Epithelial cell of proximal tubule (primary cell): ENCODE measurements at places on chromosomes 1 and 21. TPM values are rescaled to one million over a fixed set of nuclear protein-coding genes. Genes with fewer than 3 reads are reported as not detected.
A peak's percentile ranks its signal among the peaks of the same experiment; 100 is the strongest.

APOBEC4 gene
- not detected in 2 replicates for total RNA-seq

LAX1 gene
- total RNA-seq = 0.06 TPM in 1 of 2 replicates, not detected in the other

NMNAT2 gene
- 0.52 and 0.65 TPM in 2 replicates for total RNA-seq

OR2T11 gene
- total RNA-seq = not detected in 2 replicates

FMO4 gene
- total RNA-seq = 0.52 and 0.58 TPM in 2 replicates

CDC20 gene
- total RNA-seq = 166 and 308 TPM in 2 replicates

ZNF697 gene
- 5.7 and 6.8 TPM in 2 replicates for total RNA-seq

KCNQ4 gene
- total RNA-seq = 1.0 and 2.2 TPM in 2 replicates

S100A7 gene
- not detected in 2 replicates for total RNA-seq

DNA sequence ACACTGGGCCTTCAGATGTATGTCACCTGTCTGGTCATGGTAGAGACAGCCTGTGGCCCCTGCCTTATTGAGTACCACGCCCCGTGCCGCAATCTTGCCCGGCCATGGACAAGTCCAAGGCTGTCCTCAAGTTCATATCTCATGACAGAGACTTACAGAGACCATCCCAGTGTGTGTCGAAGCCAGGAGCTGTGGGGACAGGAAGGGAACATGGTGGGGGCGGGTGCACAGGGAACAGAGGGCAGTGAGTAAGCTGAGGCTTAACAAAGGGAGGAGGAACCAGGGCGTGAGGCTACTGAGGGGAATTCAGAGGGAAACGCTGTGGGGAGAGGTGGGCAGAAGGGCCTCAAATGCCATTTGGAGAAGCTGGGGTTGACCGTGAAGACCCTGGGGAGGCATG lies 75.8 kb downstream of the ALPL start:
- DNase-seq = no peak

DNA sequence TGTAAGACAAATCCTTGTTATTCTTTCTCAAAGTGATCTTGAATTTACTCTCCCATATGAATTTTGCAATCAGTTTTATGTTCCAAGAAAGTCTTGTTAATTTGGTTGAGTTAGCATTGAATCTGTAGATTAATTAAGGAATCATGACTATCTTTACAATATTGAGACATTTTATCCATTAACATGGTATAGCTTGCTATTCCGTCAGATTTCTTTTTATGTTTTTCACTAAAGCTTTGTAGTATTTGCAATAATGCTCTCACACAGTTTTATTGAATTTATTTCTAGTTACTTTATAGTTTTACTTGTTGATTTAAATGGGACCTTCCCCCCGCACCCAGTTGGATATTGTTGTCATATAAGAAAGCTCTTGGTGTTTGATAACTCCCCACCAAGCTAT lies 5.8 kb upstream of the EDARADD start:
- no peak for DNase-seq

DNA sequence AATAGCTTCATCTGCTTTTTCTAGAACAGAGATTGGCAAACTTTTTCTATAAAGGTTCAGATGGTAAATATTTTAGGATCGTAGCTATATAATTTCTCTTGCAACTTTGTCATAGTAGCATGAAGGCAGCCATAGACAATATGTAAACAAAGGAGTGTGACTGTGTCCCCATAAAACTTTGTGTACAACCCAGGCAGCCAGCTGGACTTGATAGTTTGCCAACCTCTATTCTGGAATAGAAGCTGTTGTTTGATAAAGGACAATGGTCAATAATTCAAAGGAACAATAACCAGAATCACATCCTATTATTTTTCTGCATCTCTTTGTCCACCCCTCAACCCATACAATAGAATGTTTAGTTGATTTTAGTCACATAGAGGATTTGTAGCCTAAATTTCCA lies 286.7 kb downstream of the LMX1A start:
- DNase-seq = no peak

DNA sequence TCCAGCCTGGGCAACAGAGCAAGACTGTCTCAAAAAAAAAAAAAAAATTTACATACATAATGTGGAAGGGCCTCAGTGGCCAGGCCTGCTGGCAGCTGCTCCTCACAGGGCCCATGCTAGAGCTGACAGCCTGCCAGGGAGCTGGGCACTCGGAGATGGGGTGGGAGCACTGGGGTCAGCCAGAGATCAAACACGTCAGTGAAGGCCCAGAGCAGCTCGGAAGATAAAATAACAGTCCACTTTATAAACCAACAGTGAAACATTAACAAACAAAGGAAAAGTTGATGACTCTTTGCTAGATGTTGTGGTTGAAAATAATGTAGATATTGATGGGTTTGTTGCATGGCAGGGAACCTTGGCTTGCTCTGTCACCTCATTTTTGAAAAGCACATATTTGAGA lies 42.7 kb downstream of the ATP5PF start:
- peak; percentile 9 for DNase-seq

DNA sequence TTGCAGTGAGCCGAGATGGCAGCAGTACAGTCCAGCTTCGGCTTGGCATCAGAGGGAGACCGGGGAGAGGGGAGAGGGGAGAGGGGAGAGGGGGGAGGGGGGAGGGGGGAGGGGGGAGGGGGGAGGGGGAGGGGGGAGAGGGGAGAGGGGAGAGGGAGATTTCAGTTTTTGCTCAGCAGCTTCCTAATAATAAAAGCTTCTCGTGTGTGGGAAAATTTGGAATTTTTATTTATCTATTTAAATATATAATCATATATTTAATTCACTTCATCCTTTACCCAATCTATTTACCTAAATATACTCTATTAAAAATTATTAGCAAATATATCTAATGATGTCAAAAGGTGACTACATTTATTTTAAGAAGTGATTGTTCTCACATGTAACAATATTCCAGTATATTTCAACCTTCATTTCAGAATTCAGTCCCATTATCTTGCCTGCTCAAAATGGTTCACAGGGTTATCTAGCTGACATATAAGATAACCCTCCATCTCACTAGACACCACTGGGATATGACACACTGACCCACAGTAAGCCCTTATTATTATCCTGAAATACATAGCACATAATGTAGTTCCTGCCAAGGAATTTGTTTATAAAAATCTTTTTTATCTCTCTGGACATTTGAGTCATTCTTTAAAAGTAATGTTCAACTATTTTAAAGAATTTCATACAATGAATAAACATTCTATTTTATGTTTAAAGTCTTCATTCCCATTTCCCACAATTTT lies 105.9 kb downstream of the GPATCH2 start:
- DNase-seq = no peak

DNA sequence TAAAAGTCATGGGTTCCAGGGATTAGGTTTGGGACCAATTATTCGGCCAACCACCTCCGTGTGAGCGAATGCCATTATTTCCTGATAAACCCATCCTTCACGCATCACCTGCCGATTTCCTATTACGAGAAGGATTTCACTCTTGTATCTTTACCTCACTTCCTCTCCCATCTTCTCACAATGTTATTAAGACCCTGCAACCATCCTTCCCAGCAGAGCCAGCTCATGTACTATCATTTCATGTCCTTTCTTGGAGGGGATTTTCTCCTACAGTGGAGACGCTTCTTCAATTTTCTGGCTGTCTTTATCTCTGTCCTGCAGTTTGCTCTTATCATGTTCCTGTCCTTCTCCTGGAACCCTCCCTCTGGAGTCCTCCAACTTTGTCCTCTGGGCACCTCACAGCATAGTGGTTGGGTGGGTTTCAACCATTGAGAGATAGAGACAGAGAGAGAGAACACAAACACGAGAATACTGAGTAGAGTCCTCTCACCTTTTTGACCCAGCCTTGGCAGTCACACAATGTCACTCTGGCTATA lies 192.2 kb downstream of the DYRK1A start:
- no peak for DNase-seq

DNA sequence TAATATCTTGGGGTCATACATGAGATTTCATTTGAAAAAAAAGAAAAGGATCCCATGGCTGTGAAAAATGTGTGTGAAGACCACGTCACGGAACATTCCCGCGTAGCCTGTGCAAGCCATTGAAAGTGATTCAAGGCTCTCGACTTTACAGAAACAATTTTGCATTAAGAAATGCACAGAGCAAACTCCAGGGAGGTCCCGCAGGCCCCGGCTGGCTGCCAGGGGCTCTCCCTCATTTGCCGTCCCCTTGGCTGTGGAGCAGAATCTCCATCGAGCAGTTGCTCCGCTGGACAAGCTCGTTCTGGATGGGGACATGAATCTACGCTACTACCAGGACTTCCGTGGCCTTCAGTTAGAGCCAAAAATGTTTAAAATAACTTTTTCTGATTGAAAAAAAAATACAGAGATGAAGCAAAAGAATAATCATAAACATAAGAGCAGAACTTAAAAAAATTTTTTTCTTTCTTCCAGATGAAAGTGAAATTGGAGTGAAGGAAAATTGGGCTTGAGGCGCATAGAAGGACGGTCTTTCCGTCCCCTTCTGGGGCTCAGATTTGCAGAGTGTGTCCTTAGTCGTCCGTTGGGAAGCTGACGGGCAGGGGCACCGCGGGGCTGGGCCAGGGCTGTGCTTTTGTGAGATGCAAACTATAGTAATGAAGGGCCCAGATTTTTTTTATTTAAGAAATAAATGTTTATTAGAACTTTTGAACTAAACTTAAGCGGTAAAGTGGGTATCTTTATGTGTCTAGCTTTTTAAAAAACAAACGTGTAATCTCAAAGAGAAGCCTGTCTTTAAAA lies 68.1 kb upstream of the ARHGEF16 start:
- DNase-seq = no peak

DNA sequence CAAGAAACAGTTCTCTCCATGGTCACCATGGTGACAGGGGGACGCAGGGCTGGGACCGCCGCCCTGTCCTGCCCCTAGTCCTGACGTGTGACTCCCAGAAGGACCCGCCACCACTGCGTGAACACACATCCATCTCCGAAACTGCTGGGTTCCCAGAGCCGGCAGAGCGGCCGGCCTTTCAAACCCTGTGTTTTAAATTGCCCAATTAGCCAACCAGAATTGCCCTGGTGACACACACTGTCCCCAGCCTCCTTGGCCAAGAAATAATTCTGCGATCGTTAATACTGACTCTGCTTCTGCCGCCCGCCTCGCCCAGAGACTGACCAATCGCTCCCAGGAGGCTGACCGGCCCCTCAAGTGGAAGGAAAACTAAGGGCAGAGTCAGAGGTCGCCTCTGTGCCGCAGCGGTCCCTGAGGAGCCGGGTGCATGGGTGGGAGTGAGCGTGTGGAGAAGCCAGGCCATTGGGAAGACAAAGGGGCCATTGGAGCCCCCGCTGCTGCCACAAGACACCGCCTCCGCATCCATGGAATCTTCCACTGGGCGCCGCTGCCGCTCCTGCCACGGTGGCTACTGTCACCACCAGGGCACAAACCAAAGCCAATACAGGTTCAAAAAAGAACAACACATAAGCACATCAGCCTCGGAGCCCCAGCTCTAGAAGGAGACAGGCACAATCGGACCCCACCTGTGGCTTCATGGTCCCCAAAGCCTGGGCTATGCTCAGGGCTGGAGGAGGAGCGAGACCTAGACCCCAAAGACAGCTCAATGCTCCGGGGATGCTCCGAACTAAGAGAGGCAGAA lies 273.2 kb downstream of the NPHP4 start:
- DNase-seq = no peak

DNA sequence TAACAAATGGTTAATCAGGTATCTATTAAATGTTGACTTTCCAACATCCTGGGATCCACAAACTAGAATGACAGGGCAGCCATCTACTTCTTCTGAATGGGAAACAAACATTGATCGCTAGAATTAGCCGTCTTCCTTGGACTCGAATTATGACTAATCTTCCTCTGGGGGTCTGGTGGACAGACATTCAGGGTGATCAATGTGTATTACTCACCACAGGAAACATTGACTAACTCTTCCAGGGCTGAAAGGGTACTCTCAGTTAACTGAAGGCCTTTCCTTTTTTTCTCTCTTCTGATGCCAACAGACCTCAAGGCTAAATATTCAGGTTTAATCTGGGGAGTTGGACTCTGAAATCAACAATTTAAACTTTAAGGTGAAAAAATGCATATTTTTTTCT lies 9.5 kb downstream of the NOL9 start:
- DNase-seq = no peak

- DNase-seq = no peak
Measured at GRCh38 chr21:29092102-29092959, 18.9 kb upstream of the CCT8 start.

DNA sequence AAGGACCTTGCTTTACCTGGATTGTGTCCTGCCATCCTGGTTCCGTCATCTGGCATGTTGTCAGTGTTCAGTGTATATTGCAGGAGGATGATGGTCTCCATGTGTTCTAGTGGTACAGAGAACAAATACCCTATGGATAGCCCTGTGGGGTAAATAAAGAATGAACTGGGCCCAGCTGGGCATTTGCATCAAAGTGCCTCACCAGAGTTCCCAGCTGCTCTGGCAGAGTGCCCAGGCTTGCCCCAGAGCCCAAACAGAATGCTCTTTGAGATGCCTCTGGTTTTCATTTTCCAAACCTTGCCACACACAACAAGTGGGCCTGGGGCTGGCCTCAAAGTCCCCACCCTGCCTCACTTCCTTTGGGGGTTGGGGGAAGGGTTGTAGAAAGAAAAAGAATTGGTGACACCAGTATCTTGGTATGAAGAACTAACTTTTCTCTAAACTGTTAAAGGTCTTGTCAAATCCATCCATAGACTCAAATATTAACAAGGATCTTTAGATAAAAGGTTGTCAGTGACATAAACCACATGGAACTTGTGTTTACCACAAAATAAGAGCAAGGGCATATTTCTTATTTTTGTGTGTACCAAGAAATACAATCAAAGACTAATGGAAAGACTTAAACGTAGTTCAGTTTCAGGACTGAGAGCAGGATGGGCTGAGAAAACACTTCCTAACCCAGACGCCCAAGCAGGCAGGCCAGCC lies 82.2 kb downstream of the LMO4 start:
- DNase-seq = no peak

- no peak for DNase-seq
Measured at GRCh38 chr1:89041721-89042120, 19.1 kb upstream of the GBP3 start.

GRCh38 chr1:113830039-113830438 lies 17.8 kb upstream of the RSBN1 start:
- no peak for DNase-seq

DNA sequence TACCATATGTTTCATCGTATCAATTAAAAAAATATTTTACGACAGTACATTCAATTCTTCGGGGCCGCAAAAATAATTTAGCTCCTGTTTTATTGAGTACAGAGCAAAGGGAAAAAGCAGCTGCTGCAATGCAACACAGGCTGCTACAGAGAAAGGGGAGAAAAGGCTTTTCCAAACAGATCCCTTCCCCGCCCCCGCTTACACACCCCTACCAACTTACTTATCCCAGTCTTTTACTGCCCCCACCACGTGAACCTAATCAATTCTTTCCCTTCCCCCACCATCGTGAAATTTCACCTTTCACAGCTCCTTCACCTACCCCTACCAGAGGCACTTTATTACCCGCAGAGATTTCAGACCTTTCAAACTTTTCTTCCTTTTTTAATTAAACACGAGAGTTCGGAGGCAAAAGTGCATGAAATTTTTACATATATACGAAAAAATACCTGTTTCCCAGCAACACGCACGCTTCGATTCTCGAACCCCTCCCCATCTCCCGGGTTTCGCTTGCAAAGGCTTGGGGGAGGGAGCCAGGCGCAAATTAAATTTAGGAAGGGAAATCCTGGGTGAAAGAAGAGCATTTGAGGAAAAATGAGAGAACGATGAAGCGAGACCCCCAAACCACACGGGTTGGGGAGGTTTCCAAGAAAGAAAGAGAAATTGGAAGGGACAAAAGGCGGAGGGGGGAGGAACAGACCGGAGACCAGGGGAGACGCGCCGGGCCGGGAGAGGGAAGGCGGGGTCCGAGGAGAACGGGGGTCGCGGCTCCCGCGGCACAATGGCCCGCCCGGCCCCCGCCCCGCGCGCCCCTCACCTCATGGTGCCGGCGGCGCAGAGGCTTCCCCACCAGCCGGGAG lies 823 bp downstream of the ENAH start:
- no peak for DNase-seq
